Stimulated activated CD4-positive, alpha-beta T cell treated with anti-CD3 and anti-CD28 coated beads, TNF-alpha, amount 100 ng/mL, for 4 hours (primary cell): ENCODE measurements at places on chromosomes 13 and 19.
A peak's percentile ranks its signal among the peaks of the same experiment; 100 is the strongest.

DNA sequence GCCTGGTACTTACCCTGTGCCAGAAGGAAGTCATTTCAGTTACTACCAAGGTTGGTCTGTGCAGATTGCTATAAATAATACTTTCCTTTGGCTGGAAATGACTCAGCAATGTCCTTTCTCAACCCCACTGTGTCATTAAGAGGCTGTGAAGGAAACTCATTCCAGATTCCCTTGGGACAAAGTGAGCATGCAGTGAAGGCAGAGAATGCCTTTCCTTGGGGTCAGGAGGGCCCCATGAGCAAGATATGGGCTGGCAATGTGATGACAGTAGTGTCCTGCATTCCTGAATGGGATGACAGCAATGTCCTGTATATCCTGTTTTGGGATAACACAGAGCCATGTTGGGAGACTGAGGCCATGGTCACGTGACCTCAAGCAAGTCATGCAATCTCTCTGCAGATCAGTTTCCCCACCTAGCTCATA lies 213.1 kb upstream of the TMTC4 start:
- no peak for DNase-seq

DNA sequence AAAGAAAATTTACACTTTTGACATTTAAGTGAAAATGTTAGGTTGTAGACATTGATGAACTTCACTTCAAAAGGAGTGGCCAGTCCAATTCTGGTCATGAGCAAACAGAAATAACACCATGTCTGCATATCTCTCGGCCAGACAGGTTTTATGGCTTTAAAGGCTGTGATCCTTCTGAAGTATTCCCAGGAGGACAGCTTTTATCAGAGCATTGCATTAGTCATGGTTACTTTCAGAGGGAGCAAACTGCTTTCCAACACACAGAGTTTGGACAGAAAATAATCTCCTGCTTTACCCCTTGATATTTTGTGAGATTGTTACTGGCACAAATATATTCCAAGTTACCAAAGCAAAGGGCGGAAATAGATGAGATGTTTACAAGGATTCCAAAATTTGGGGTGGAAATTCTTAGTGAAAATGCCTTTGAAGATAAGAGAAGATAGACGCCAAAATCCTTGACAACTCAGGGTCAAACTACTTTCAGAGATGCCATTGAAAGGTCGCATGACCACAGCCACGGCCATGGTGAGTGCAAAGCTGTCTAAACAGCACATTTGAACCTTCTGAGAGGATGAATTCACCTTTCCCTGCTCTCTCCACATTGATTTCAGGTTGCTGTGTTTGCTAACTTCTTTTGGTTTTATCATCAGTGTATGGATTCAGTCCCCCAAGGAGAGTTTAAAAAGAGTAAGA lies 584.5 kb upstream of the SGCG start:
- DNase-seq, result no peak

GRCh38 chr13:79314652-79315051 lies 91.4 kb downstream of the RBM26 start:
- DNase-seq, result no peak

- DNase-seq, result no peak
These were observed 347.8 kb downstream of the ZNF536 start for GRCh38 chr19:30719999-30720345.

GRCh38 chr13:73722120-73722519 lies 412.1 kb downstream of the KLF12 start:
- DNase-seq, result no peak

DNA sequence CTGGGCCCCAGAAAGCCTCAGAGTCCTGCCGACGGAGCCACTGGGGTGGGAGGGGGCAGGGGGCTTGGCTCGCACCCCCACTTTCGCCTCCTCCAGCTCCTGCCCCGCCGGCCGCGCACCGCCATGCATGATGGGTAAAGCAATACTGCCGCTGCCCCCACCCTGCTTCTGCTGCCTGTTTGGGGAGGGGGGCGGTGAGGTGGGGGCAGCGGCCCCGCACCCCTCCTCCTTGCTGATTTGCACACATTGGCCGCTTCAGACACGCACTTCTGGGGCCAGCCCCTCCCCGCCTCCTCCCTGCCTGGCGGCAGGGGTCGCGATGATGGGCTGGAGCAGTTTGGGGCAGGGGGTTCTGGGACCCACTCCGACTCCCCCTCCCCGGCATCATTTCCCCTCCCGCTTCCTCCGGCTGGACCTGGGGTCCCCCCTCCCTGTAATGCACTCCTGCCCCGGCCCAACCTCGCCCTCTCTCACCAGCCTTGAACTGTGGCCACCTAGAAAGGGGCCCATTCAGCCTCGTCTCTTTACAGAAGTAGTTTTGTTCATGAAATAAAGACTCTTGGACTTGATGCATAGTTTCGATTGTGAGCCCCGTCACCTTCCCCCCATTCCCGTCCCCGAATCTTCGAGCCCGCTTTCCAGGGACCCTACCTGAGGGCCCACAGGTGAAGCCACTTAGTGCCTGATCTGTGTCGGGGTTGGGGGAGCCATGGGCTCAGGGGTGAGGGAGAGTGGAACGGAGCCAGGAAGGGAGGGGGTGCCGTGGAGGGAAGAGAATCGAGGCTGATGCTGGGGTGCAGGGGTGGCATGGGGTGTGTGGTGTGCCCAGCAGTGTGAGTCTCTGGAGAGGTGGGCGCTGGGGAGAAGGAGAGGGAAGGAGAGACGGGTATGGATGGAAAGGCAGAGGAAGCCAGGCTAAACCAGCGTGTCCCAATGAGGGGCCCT lies 1.4 kb upstream of the HPN start:
- DNase-seq, result no peak

DNA sequence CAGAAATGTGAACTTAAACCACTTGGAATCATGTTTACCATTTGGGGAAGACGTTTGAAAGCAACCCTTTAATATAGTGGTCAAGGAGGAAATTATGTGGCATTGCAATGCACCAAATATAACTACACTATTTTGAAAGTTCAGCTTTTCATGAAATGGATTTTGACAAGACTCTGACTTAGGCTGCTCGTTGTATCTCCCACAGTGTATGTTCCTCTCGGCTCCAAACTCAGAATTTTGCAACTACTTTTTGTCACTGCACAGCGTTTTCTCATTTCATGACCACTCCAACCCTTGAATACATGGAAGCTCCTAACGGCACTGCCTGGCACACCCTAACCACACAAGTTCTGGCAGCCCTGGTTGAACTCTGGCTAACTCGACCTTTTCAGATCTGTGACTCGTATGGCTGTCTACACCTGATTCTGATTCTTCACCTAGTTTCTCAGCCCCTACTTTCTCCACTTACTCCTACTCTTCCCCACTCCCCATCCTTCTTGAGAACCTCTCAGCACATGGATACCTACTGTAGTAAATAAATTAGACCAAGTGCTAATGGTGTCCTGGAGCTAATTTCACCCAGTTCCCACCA lies 7.0 kb upstream of the POMP start:
- DNase-seq, result no peak

- no peak for DNase-seq
These were observed 954 bp upstream of the RASIP1 start for GRCh38 chr19:48741129-48741999.

- DNase-seq, result no peak
These were observed 51.6 kb downstream of the CHST8 start for GRCh38 chr19:33673258-33673875.

DNA sequence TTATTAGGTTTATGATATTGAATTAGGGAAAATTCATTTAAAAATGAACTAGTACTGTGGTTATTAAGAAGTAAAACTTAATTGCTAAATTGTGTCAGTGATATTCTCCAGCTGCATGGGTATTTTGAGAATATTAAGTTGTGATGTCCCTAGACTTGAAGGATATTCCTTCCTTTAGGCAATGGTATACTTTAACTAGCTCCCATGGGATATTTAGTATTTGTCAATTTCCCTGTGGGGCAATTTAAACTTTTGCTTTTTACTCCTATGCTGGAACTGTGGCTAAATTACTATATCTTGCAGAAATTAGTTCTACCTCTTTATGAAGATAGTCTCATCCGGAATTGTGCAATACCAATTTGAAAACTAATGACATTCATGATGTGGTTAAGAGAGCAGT lies 151.6 kb upstream of the CSNK1A1L start:
- DNase-seq, result no peak

- DNase-seq, result no peak
These were observed 19.6 kb downstream of the KLF12 start for GRCh38 chr13:74114641-74115040.

GRCh38 chr19:7115721-7116120 lies 46.2 kb downstream of the ZNF557 start:
- no peak for DNase-seq

DNA sequence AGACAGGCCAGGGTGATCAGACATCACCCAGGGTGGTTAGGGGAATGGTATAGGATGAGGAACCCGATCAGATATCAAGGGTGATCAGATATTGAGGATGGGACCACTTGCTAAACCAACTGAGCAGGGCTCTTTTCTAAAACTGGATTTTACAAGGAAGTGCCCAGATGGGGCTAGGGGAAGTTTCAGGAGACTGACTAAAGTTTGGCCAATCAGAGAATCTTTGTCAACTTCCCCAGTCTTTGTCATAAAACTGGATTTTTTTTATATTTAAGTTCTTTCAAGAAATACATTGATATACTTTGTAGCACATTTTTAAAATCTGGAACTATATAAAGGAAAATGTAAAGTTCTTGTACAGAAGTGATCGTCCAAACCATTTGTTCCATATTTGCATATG lies 30.5 kb upstream of the DLEU7 start:
- DNase-seq, result no peak

GRCh38 chr19:55094456-55095259 lies 19.0 kb downstream of the EPS8L1 start:
- DNase-seq, result no peak

DNA sequence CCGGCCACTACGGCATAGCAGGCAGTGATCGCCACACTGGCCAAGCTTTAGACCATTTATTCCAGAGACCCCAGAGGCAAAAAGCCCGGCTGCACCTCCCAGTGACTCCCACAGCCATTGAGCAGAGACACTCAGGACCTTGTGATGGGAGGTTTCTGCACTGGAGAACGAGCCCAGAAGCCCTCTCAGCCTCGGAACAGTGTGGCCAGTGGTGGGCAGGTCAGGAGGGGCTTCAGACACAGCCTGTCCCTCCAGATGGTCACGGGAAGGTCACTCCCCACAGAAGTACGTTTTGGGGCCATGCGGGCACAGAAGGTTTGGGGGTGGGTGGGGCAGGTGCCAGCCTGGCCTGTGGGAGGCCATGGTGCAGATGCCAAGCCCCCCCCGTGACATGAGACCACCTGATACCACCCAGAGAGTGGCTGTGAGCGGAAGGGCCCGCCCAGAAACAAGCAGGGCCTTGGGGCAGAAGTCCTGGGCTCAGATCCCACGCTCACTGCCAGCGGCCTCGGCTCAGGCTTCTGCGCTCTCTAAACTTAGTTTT lies 599 bp upstream of the F10 start:
- DNase-seq, result no peak

GRCh38 chr19:17205237-17206140 lies 9.7 kb upstream of the USE1 start:
- DNase-seq, result peak; percentile 38

DNA sequence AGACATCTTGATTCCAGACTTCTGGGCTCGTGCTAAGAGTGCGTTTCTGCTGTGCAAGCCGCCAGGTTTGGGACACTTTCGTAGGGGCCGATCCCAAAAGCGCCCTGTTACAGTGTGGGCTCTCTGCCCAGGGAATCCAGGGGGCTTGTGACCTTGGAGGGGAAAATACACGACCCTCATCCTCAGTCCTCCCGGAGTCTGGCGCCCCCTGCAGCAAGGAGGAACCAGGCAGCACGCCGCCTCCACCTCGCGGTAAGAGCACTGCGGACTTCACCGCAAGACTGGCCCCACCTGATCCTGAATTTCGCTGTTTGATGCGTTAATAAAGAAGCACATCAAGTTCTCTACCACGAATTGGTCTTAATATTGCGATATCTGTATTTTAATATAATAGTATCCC lies 5.2 kb downstream of the POLRMT start:
- DNase-seq, result no peak

DNA sequence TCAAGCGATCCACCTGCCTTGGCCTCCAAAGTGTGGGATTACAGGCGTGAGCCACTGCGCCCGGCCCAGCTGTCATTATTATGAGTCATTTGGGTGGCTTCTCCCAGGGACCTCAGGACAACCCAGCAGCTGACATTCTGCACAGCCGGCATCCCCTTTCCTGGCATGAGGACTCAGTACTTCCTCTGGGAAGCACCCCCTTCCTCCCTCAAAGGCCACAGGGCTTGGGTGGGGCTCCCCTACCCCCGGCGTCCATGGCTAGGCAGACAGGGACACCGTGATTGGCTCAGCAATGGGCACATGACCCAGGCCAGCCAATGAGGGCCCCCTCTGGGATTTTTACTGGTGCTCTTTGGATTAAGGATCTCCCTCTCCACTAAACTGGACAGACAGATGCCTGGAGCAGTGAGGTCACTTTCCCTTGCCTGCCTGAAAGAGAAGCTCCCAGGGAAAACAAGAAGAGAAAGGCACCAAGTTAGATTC lies 6.0 kb downstream of the KANK2 start:
- no peak for DNase-seq

DNA sequence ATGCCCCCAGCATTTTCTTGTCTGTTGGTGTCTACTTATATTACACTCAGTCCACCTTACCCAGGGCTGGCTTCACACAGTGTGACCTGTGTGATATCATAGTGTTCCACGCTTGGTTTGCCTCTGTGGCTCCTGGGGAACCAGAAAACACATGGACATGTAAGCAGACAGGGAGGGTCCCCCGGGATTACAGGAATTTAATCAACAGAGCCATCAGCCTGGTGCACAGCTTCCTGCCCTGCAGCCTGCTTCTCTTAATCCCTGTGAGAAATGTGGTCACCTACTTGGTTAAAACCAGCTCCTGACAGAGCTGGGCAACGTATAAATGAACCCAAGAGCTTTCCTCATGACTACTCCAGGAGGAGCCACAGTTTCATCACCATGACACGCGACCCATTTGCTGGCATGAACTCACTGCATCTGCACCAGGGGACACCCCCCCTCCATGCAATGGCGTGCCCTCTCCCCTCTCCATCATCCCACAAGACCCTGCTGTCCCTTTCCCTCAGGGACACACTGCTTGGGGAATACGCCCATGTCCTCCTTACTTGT lies 152.1 kb downstream of the UQCRFS1 start:
- no peak for DNase-seq

DNA sequence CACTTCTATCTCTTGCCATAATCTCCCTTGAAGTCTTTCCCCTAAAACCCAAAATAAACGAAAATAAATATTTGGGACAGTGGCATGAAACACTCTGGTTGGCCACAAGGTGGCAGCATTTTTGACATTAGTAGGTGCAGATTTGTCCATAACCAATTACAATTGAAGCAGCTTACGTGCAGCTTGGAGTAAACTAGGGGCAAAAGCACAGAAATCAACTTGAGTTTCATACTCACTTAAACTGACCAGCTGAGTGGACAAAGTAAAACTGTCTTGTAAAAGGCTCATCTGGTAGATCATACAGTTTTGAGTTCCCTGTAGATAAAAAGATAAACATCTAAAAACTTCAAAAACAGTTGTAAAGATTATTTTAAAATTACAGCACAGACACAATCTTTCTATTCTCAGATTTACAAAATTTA lies 18.8 kb downstream of the PDCD5 start:
- DNase-seq, result no peak

- no peak for DNase-seq
These were observed 11.2 kb downstream of the KRTDAP start for GRCh38 chr19:35478794-35479677.
